Activated B cell treated with CpG ODN at 0.5 μM for 24 hours (primary cell): ENCODE measurements at places on chromosomes 4 and X.

- no peak for DNase-seq
Measured at GRCh38 chrX:131477498-131477897, 66.4 kb upstream of the OR13H1 start.

GRCh38 chrX:43564953-43565352, 91.1 kb upstream of the MAOA start:
- DNase-seq: no peak

DNA sequence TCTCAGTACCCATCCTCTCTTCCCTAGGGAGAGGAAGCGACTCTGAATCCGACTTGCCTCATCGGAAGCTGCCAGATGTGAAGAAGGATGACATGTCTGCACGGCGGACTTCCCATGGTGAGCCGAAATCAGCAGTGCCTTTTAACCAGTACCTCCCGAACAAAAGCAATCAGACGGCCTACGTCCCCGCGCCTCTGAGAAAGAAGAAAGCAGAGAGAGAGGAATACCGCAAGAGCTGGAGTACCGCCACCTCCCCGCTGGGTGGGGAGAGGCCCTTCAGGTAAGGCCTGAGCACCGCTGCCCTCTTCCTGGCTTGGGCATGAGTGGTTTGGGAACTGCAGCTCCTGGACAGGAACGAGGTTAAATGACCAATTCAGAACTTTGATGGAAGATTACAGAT, 81.2 kb downstream of the LIMCH1 start:
- no peak for DNase-seq

- DNase-seq: no peak
Measured at GRCh38 chr4:74278490-74278889, 29.8 kb upstream of the EPGN start.

DNA sequence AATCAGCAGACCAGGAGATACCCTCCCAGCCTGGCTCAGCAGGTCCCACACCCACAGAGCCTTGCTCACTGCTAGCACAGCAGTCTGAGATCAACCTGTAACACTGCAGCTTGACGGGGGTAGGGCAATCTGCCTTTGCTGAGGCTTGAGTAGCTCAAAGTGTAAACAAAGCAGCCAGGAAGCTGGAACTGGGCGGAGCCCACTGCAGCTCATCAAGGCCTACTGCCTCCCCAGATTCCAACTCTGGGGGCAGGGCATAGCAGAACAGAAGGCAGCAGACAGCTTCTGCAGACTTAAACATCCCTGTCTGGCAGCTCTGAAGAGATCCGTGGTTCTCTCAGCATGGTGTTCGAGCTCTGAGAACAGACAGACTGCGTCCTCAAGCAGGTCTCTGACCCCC, 15.1 kb upstream of the GABRA2 start:
- no peak for DNase-seq

DNA sequence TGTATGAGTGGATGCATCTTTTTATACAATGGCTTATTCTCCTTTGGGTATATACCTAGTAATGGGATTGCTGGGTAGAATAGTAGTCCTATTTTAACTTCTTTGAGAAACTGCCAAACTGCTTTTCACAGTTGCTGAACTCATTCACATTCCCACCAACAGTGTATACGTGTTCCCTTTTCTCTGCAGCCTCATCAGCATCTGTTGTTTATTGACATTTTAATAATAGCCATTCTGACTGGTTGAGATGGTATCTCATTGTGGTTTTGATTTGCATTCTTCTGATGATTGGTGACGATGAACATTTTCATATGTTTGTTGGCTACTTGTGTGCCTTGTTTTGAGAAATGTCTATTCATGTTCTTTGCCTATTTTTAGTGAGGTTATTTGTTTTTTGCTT, 687.0 kb upstream of the EPHA5 start:
- no peak for DNase-seq

GRCh38 chrX:19879181-19879580, 8.2 kb downstream of the SH3KBP1 start:
- no peak for DNase-seq

- no peak for DNase-seq
Measured at GRCh38 chr4:150619042-150619441, 37.1 kb downstream of the MAB21L2 start.

GRCh38 chrX:119990556-119991004, 47.0 kb upstream of the NKAP start:
- DNase-seq: peak; percentile 15

DNA sequence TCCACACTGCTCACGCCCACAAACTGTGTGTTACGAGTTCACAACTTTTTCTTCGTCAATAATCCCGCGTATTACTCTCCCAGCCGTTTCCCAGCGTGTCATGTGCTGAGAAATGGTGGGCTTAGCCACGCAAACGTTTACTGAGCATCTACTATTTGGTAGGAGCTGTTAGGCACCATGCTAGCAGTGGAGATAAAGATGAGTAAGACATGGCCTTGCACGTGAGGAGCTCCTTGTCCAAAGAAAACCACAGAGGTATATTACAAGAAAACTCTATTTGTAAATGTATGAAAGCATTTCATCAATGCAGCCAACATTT, 821 bp upstream of the TMEM128 start:
- no peak for DNase-seq

GRCh38 chrX:123993904-123994635, 32.6 kb downstream of the STAG2 start:
- DNase-seq: no peak

GRCh38 chr4:127219232-127219631, 413.5 kb upstream of the INTU start:
- no peak for DNase-seq

GRCh38 chr4:5799406-5799805, 88.4 kb downstream of the EVC start:
- no peak for DNase-seq

DNA sequence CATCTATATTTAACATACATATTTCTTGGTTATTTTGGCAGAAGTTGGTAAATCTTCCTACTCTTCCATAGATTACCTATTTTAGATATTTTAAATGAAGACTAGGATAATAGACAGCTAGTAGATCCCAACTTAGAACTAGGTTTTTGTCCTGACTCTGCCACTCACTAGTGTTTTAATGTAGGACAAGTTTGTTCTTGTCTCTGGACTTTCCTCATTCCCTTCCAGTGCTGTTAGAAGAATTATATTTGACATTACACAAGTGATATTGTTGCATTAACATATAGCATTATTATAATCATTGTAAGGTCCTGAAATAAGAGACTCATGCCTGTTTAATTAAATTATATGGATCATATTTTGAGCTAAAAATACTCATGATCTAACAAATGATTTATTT, 24.1 kb upstream of the ALB start:
- DNase-seq: no peak

DNA sequence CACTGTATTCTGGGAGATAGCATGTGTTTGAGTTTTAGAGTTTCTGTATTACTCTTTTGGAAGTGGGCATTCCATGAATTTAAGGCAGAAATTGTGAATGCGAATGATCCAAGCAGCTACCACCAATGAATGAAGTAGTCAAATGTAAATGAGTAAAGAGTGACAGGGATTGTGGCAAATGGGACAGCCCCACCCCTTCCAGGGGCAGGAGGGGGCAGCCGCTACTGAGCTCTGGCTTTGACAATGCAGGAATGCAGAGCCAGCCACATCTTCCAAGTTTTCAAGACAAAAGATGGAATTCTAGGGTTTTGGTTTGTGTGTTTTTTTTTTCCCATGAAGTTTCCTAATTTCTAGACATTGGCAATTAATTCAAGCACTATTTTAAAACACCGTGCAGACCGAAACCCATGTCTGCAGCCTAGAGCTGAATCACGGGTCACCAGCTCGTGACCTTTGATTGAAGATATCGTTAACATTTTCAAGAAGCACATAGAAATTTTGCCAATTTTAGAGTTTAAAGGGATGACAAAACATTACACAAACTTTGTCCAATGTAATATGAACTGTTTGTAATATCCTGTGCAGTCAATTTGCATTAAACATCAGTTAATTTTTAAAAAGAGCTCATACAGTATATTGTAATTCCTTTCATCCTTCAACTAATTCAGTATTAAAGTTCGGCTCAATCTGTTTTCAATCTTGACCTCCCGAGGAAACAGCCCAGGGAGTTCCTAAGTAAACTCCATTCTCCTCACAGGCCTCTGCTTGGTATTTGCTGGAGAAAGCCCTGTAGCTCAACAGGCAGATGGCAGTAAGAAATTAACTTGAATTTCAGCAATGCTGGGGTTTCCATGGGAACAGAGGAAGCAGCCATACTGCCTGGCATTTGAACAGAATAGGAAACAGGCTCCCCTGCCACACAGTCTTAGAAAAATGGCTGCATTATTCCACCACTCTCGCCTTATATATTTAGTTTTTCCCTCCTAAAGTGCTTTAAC, 83.4 kb downstream of the UCHL1 start:
- DNase-seq: no peak

DNA sequence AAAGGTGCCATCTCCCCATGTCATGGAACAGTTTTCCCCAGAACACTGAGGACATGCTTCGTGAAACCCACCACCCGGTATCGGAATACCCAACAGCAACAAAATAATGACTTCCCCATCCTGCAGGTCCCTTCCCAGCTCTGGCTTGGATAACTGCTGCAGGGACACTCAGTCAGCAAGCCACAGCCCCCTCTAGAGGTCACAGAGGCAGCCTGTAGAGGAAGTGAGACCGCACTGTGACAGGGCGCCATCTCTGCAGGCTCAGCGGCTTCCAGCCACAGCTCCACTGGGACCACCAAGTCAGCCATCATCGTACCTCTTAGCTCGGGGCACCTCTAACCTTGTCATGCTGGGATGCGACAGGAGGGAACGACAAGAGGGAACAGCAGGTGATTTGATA, 315.9 kb downstream of the LDB2 start:
- no peak for DNase-seq

- no peak for DNase-seq
Measured at GRCh38 chrX:129696463-129697155, 41.9 kb upstream of the APLN start.

GRCh38 chr4:111639120-111639690, 506.0 kb upstream of the FAM241A start:
- DNase-seq: no peak

DNA sequence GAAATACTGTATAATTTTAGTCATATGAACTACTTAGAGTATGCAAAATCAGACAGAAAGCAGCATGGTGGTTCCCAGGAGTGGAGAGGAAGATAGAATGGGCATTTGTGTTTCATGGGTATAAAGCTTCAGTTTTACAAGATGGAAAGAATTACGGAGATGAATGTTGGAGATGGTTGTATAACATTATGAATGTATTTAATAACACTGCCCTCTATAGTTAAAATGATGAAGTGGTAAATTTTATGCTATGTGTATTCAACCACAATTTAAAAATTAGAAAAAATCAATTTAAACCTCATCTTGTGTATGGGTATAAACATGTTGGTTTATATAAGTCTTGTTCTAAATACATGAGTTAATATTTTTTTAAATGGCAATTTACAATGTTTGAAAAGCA, 521.1 kb downstream of the FSTL5 start:
- no peak for DNase-seq

DNA sequence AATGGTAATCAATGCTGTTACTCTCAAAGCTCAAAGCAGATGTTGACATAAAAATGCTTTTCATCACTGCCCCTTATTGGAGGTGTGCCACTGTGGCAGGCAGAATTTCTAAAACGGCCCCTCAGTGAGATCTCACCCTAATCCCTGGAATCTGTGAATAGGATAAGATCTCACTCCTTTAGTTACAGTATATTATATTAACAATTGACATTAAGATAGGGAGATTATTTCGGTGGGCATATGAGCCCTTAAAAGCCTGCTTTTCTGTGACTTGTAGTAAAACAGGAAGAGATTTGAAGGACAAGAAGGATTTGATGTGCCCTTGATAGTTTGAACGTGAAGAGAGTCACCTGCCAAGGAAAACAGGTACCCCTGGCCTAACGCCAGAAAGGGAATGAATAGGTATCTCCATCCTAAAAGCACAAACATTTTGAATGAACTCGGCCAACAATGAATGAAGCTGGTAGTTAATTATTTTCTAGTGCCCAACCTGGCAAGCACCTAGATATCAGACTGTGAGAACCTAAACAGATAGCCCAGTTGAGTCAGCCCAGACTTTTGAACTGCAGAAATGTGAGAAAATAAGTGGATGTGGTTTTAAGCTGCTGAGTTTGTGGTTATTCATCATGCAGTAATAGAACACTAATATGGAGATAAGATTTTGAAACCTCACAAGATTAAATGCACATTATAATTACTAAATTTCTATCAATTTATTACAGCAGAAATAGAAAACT, 881.6 kb downstream of the PCDH18 start:
- no peak for DNase-seq

DNA sequence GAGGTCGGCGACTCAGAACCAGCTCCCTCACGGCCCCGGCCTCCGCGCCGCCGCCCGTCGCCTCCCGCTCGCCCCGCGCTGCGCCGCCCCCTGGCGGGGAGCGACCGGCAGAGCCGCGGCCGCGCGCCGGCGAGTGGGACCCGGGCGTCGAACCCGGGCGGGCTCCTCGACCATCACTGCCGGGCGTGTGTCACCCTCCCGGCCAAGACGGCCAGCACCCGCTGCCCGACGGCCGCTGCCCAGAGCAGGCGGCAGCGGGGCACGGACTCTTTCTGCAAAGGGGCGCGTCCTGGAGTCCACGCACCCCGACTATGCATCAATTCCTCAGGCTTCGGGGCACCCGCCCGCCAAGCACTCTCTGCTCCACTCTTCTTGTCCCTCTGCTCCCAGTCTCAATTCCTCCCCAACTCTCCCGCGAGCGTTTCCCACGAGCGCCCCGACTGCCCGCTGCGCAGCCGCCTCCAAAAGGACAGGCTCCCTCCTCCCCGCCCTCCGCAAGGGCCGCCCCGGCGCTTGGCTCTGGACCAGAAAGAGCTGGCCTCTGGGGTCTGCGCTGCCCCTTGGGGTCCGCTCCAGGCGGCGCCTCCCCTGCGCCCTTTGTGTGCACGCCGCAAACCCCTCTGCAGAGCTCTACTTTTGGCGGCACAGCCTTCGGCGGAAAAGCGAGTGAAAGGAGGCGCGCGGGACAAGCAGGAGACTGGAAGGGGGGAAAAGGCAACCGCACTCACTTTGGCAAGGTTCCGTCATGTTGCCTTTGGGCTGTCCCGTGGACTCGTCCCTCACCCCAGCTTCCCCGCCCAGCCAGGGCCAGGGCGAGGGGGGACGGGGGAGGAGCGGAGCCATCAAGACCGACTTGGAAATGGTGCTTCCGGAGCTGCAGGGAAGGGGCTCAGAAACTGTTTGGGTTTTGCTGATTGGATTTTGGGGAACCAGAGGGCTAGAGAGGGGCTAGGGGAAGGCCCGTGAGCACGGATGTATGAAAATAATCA, 1.0 kb downstream of the PDE5A start:
- DNase-seq: peak; percentile 64

DNA sequence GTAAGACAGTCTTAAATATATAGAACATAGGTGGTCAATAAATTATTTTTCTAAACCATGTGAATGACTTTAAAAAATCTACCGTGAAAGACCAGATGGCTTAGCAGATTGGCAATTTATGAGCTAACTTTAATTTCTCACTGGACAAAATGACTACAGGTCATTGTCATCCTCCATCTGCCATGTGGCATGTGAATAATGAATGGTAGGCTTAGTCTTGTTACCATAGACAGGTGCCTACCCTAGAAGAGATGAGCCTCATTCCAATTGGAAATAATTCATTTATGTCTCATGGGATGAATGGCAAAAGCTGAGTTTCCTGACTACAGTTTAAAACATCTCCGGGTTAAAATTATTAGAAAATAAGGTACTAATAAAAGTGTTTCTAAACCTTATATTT, 1043.3 kb downstream of the FAT4 start:
- DNase-seq: no peak

GRCh38 chr4:41136456-41136855, 77.9 kb downstream of the APBB2 start:
- no peak for DNase-seq
